Dermis microvascular lymphatic vessel endothelial cell (primary cell): ENCODE measurements at places on chromosomes 13 and 19.

DNA sequence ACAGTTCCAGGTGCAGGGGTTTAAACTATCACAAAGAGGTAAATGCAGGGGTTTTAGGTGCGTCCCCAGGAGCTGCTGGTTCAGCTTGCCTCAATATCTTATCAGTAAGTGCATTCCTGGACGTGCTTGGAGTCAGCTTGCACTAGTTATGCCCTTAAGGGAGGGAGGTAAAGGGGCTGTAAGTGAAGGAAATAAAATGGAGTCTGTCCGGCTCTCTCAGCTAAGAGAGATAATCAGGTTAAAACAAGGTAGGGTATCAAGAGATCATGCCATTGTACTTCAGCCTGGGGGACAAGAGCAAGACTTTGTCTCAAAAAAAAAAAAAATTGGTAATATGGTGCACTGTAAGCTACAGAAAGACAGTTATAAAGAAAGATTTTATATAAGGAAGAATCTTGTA is 69.7 kb downstream of the ZNF100 start:
- DNase-seq, result no peak

- DNase-seq, result no peak
Measured at GRCh38 chr19:39727070-39727800, 10.6 kb downstream of the CLC start.

DNA sequence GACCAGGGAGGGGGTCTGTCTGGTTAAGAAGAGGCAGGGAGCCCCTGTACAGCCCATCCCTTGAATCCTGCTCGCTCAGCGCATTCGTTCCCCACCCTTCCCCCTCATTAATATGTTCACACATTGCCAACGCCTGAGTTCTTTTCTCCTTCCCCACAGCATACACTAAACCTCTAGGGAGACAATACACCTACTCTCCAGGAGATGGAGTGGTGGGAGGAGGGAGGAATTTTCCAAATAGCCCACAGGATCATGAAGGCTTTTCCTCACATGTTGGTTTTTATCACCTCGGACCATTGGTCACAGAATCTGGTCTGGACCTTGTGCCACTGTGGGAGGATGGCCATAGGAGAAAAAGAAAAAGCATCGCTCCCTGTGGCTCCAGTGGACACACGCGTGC is 294.9 kb downstream of the SHISA2 start:
- DNase-seq, result no peak

DNA sequence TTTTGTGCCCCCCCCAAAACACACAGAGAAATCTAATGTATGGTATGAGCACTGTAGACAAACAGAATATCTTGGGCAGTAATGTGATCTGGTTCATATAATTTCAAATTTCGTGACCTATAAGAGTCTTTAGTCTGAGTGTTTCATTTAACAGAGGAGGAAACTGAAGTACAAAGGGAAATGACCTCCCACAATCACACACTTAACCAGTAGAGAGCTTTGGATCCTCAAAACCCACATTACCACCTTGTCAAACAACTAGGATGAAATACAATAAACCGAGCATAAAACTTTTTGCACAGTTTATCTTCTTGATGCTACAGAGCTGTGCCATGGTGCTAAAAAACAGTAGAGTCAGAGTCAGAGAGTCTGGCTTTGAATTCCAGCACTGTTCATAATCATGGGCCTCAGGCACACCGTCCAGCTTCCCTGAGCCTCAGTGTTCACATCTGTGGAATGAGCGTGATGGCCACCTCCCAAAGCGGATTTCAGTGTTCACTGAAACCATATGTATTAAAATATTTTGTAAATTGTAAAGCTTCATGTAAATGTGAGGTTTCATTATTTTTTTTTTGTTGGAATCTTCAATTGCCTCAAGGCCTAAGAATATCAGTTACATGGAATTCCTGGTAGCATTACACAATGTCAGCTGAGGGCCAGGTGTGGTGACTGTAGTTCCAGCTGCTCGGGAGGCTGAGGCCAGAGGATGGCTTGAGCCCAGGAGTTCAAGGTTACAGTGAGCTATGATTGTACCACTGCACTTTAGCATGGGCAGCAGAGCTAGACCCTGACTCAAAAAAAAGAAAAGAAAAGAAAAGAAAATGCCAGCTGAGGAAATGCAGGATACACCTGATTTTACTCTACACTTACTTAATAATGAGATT is 126.4 kb upstream of the FRY start:
- no peak for DNase-seq

GRCh38 chr13:73633817-73634460 is 500.3 kb downstream of the KLF12 start:
- DNase-seq, result no peak

DNA sequence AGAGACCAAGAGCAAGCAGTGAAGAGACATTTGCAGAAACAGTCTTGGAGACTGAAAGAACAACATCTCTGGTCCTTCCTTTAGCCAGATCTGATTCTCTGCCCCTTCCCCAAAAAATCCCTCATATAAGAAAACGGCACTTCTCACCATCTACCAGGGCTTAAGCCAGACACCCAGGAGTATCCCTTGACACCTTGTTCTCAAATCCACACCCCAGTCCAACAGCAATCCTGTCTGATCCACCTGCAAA is 1.7 kb upstream of the PLEKHG2 start:
- DNase-seq, result no peak

DNA sequence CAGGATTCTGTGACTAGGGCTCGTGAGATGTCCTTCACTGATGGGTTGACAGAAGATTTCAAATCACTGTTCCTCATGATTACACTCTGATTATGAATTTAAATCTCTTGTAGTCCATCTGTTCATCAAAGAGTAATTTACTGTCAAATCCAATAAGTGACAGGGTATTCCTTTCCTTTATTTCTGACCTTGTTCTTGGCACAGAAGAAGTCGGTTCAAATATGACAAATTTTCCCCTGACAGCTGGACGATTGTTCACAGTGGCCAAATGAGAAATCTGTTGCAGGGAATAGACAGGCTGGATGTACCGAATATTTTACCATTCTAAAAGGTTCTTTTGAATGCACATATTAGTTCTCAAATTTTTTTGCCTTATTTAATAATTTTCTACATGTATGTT is 767.3 kb upstream of the GPC6 start:
- DNase-seq, result no peak

DNA sequence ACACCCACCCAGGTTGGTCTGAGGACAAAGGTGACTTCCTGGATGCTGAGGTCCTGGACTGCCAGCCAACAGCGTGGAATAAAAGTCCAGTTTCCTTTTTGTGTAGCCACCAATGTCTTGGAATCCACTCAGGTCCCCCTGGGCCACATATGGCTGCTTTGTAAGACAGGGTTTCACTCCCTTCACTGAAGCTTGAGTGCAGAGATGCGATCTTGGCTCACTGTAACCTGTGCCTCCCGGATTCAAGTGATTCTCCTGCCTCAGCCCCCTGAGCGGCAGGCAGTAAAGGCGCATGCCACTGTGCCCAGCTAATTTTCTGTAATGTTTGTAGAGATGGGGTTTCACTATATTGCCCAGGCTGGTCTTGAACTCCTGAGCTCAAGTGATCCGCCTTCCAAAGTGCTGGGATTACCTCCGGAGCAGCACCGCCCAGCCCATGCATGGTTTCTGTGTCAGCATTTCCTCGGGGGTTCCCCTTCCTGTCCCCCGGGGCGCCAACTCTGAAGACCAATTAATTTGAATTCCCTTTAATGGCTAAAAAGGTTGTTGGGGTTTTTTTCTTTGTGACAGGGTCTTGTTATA is 17.5 kb downstream of the KANK2 start:
- DNase-seq, result peak; percentile 48

DNA sequence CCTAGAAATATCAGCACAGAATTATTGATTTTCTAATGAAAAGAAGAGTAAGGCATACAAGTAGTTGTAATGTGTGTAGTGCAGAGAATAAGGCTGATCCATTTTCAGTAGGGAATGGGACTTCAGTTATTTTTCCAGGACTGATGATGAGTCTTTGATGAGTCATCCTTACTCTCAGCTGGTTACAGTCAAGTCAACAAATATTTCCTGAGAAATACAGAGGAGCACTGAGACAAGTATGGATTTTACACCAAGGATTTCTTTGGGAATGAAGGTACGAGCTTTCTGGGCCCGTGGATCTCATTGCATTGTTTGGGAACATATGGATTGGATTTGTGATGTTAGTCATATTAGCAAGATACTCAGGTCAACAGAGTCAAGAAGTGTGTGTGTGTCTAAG is 502.7 kb downstream of the FGF9 start:
- DNase-seq, result no peak

GRCh38 chr13:31000889-31001288 is 68.4 kb downstream of the TEX26 start:
- no peak for DNase-seq

DNA sequence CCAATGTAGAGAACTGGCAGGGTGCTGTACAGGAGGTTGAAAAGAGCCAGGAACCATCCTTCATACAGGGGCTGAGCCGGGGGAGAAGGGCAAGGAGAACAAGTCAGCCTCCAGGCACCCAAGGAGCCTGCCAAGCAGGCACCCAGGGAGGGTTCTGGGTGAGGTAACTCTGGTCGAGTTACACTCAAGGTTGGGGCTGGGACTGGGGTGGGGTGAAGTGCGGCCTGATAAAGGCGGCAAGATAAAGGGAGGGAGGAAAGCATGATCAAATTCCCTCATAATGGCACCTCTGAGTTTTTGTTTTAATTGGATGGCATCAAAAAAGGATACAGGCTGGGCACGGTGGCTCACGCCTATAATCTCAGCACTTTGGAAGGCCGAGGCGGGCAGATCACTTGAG is 25.0 kb downstream of the ATP8B3 start:
- no peak for DNase-seq

DNA sequence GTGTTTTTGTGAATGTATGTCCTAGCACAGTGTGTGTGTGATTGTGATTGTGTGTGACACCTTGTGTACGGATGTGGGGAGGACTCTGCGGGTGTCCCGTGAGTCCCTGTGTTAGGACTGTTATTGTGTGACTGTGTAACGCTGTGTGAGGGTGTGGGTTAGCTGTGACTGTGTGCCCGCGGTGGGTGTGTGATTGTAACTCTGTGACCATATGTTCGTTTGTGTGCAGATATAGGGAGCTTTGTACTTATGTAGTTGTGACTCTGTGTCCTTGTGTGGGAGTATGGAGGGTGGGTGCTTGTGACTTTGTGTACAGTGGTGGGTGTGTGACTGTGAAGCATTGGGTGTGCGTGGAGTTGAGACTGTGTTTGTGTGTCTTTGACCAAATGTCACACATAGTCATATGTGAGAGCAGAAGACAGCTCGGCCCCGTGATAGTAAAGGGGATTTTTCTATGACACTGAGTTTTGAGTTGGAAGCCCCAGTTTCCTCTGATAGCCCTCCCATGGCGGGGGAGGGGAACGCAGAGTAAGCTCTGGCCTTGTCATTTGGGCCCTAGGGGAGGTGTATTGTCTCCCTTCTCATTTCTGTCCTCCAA is 949 bp upstream of the ZNF260 start:
- no peak for DNase-seq

DNA sequence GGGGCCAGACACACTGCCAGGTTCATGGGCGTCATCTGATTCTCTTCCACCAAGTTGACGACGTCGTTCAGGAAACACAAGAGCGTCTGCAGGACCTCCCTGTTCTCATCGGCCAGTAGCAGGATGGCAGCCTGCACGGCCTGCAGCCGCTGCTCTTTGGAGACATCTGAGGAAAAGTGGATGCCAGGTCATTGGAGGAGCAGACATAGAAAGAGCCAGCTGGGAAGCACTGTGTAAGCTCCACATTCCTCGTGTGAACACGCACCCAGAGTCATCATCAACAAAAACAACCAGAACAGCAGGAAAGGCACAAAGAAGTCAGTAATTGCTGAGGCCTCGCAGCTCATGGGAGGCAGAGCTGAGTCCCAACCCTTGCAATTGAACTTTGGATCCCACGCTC is 96.5 kb downstream of the KL start:
- no peak for DNase-seq

DNA sequence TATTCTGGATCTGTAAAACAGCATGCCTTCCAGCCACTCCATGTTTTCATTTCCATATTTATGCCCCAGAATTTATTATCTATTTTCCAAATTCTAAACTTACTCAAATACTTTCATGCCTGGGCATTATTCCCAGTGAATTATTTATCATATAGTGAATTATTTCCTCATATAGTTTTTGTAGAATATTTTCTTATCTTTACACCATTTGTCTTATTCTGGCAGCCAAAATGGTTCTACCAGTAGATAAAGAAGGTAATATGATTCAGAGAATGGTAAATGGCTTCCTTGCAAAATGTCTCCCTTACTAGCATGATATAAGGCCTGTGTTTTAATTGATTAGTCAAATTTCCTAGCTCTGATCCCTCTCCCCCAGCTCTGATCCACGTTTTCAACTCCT is 305.8 kb downstream of the SPRY2 start:
- DNase-seq, result no peak

DNA sequence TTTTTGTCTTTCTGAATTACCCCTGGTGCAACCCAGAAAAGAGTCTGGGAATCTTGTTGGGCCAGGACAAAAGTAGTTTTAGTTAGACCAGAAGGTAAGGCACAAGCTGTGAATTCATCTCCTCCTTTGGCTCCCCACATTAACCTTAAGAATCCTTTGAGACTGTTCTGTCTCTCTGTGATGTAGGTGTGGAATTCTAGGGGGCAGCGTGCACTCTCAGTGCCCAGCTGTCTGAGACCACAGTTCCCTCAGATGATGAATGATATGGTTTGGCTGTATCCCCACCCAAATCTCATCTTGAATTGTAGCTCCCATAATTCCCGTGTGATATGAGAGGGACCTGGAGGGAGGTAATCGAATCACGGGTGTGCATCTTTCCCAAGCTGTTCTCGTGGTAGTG is 43.9 kb downstream of the ZNF506 start:
- no peak for DNase-seq

- DNase-seq, result no peak
Measured at GRCh38 chr13:110562696-110563462, 1.4 kb upstream of the RAB20 start.

- no peak for DNase-seq
Measured at GRCh38 chr13:47829690-47830089, 171.4 kb downstream of the SUCLA2 start.

DNA sequence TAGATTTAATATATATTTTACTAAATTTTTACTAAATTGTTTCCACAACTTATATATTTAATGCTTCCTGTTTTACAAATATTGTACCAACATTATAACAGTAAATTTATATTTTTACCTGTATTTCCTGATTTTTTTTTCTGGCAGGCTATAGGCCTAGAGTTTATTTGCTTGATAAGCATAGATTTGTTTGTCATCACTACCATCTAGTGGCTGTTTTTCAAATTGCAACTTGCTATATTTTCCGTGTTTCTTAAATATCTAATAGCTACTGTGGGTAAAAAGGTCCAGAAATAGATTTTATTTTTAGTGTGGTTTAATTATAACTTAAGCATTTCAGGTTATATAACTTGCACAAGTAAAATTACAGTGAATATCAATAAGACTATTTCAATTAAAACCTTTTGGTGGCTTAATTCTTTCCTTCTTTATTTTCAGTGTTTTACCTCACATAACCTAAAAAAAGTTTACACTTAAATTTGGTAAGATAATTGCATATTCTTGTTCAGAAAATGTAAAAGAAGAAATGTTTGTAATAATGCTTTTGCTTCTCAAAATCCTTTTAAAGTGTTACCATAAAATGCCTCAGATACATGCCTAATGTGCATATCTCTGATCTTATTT is 60.6 kb downstream of the NDFIP2 start:
- peak; percentile 74 for DNase-seq

- peak; percentile 58 for DNase-seq
Measured at GRCh38 chr19:11673608-11674041, 65.1 kb downstream of the ZNF823 start.

GRCh38 chr13:38951525-38952313 is 38.9 kb downstream of the STOML3 start:
- DNase-seq, result peak; percentile 96

GRCh38 chr19:29245215-29245614 is 32.3 kb upstream of the UQCRFS1 start:
- no peak for DNase-seq
